NCI-H2081 treated with DMSO at 0.1 percent for 48 hours (cell line): ENCODE measurements at places on chromosomes 16 and 17.
A peak's percentile ranks its signal among the peaks of the same experiment; 100 is the strongest.

GRCh38 chr17:76701471-76701967 is 9.2 kb downstream of the MXRA7 start:
- no peak for DNase-seq

- DNase-seq, result no peak
These were observed 355.1 kb upstream of the MON1B start for GRCh38 chr16:76835779-76836300.

- no peak for DNase-seq
These were observed at the start of gene ABHD15 for GRCh38 chr17:29566473-29567303. Gene ABHD15, minus strand, starts transcription at chr17:29567037. Its CDS starts 71 bp downstream, at chr17:29566966.

GRCh38 chr17:48637323-48638260 is 11.4 kb upstream of the HOXB9 start:
- no peak for DNase-seq

GRCh38 chr17:7588553-7589203 is 1.2 kb downstream of the SOX15 start:
- DNase-seq, result no peak

GRCh38 chr17:13636951-13637350 is 35.2 kb upstream of the HS3ST3A1 start:
- DNase-seq, result no peak

DNA sequence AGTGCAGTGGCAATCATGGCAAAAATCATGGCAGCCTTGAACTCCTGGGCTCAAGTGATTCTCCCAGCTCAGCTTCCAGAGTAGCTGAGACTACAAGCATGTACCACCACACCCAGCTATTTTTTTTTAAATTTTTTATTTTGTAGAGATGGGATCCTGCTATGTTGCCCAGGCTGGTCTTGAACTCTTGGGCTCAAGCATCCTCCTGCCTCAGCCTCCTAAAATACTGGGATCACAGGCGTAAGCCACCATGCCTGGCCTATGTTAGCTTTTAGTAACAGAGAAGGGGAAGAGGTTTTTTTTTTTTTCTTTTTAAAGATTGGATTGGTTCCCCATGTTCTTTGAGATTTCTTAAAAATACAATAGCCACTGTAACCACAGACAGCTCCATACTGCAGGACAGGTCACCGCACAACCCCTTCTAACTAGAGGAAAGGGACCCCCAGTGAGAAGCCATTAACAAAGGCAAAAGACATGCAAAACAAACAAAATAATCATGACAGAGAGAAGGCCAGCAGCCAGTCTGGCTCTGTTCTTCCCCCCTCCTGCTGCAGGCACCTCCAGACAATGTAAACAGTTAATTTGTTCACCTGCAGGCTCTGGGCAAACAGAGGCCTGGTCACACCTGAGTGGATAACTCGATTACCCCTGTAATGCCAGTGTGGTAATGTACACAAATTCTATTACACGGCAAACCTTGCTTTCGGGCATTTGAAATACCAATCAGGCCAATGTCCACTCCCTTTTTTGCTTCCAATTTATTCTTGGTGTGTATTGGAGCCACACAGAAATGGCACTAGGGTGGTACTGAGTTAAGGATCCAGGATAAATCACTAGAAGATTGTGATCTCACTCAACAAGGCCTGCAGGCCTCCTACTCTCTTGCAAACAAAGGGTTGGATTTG is 52.9 kb downstream of the SNX11 start:
- DNase-seq, result peak; percentile 99

GRCh38 chr16:22285080-22285479 is 12.1 kb upstream of the POLR3E start:
- no peak for DNase-seq

GRCh38 chr17:37187262-37187661 is 188.5 kb upstream of the C17orf78 start:
- no peak for DNase-seq

GRCh38 chr16:83418565-83418964 is 389.2 kb upstream of the HSBP1 start:
- DNase-seq, result no peak

DNA sequence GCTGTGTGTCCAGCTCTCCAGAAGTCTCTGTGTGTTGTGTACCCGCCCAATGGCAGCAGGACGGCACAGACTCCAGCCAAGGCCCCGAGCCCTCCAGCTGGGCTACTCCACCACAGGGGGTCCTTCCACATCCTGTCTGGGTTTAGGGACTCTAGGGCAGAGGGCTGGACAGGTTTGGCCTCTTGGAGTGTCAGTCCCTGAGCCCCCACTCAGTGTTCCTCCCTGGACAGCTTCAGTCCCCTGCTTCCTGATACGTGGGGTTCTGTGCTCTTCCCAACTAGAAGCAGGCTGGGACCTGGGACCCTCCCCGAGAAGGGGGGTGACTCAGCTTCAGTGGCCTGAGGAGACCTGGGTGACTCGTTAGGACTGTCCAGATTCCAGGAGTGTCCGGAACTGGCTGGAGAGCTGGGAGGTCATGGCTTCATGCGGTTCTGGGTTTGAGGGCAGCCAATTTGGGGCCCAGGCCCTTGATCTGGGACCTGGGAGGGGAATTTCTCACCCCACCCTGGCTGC is 4.2 kb downstream of the CDK3 start:
- no peak for DNase-seq

GRCh38 chr17:55903028-55903690 is 152.3 kb downstream of the PCTP start:
- DNase-seq, result no peak

GRCh38 chr17:10349403-10349802 is 23.4 kb downstream of the MYH13 start:
- DNase-seq, result no peak

- DNase-seq, result no peak
These were observed 21.3 kb upstream of the CDH15 start for GRCh38 chr16:89150090-89150835.

GRCh38 chr17:68910251-68910705 is 44.9 kb downstream of the ABCA8 start:
- DNase-seq, result no peak

- DNase-seq, result no peak
These were observed 9.4 kb upstream of the HEATR6 start for GRCh38 chr17:60087882-60088669.

DNA sequence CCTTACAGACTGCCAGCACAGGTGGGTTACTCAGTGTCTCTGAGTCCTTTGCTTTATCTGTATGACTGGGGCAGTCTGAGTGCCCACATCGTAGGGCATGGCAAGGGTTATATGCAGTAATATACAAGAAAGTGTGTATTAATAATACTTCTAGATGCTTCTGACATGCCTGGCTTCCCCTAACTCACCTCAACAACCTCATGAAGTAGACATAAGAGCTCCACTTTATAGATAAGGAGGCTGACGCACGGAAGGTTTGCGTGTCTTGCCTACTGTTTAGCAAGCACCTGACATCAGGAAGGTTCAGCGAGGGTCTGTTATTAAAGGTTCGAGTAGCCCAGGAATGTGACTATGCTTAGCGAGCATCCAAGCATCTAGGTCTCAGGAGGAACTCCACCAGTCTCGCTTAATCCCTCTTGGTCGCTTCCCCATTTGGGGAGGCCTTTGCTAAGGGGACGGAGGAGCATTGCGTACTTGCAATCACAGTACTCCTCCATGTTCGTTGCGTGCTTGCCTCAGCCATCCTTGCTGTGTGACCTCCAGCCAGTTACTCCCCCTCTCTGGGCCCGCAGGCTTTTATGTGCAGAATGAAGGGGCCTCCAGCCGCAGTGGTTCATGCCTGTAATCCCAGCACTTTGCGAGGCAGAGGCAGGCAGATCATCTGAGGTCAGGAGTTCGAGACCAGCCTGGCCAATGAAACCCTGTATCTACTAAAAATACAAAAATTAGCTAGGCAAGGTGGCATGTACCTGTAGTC is 1.6 kb downstream of the KCNG4 start:
- no peak for DNase-seq

GRCh38 chr17:17440010-17440843 is 36.6 kb upstream of the MED9 start:
- DNase-seq, result peak; percentile 65

DNA sequence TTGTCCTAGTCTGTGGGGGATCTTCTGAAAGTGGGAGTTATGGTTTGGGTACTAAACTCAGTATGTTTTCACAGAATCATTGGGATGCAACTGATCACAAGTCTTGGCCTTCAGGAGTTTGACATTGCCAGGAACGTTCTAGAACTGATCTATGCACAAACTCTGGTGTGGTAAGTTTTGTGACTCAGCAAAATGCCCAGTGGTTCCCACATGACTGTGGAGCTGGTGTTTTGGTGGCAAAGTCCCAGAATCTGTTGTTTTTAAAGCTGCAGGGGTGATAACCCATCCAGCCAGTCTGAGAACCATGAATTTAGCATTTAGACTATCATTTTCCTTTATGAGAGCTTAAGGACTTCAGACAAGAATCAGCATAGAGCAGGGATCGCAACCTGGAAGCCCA is 40.6 kb downstream of the GDE1 start:
- no peak for DNase-seq

DNA sequence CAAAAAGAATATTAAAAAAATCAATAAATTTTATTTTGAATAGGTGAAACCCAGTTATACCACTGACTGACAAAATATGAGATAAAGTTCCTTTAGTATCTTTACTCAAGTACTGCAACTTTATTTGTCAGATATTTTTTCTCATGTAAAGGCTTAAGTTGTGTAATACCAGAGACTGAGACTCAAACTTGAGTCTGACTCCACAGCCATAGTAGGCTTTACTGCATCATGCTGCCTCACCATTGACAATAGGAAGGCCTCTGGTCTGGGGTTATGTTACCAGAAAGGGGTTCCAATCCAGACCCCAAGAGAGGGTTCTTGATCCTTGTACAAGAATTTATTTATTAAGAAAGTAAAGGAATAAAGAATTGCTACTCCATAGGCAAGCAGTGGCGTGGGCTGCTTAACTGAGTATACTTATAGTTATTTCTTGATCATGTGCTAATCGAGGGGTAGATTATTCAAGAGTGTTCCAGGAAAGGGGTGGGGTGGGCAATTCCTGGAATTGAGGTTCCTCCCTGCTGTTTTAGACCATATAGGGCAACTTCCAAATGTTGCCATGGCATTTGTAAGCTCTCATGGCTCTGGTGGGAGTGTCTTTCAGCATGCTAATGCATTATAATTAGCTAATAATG is 187.4 kb upstream of the WSB1 start:
- DNase-seq, result no peak
